ENCODE measurements at places on chromosomes 12 and 14.

DNA sequence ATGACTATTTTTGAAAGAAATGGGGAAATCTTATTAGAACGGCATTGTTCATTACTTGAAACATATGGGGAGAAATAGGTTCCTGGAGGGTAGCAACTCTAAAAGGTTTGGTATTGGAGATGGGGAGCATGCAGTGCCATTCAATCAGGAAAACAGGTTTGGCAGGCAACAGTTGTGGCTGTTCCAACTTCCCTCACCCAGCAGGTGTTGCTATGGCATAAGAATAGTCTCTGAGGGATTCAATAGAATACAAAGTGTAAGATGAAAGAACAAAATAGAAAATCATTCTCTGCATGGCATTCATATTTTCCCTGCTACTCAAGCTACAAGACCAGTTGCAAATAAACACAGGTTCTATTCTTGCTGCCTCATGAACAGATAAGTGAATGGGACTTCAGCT, 393.3 kb upstream of the RPL10L start:
- DNase-seq = peak; percentile 30

GRCh38 chr12:77644915-77645605, 185.6 kb upstream of the NAV3 start:
- DNase-seq = no peak

- DNase-seq = no peak
Observed at GRCh38 chr12:105986779-105987684, 151.7 kb downstream of the NUAK1 start.

GRCh38 chr12:52147964-52148463, 43.8 kb downstream of the KRT80 start:
- DNase-seq = no peak

GRCh38 chr14:26765768-26766520, 168.1 kb upstream of the NOVA1 start:
- no peak for DNase-seq

GRCh38 chr12:76551482-76551888, 8.1 kb downstream of the OSBPL8 start:
- no peak for DNase-seq

- no peak for DNase-seq
Observed at GRCh38 chr14:87080146-87080545, 912.8 kb downstream of the GALC start.

DNA sequence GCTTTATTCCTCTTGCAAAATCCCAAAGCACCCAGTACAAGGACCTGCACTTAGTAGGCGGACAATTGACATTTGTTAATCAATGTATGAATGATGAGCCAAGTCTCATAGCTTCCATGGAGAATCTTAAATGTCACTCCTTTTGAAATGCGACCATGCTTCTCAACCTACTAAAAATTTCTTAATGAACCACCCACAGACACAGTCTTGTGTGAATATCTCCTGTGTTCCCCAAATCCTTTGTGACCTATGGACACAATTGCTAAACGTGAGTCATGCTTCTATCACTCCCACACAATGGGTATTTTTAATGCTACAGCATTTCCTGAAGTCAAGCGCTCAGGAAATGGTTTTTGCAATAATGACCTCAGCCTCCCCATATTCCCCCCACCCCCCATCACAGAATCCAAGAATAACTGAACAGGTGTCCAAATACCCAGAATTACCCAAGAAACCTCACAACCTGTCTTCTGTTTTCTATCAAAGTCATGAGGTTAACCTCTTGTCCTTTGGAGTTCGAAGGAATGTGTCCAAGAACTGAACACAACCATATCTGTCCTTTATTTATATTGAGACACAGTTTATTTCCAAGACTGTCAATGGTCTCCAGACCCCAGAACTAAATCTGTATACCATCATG, 163.6 kb upstream of the PLEKHG7 start:
- no peak for DNase-seq

DNA sequence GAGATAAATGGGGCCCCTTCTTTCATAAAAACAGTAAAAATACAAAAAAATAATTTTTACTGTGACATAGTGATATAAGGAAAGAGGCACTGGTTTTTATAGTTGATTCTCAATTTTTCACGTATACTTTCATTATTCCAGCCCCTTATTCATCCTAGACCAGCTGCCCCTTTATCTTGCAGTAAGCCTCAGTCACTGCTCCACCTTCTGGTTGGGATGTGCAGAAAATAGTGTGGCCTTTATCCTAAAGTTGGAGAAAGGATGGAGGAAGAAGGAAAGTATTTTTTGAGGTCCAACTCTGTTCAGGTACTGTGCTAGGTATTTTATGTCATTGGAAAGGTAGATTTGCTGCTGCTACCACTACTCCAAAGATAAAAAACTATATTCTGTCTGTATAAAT, 172.7 kb downstream of the ANO6 start:
- DNase-seq = no peak

DNA sequence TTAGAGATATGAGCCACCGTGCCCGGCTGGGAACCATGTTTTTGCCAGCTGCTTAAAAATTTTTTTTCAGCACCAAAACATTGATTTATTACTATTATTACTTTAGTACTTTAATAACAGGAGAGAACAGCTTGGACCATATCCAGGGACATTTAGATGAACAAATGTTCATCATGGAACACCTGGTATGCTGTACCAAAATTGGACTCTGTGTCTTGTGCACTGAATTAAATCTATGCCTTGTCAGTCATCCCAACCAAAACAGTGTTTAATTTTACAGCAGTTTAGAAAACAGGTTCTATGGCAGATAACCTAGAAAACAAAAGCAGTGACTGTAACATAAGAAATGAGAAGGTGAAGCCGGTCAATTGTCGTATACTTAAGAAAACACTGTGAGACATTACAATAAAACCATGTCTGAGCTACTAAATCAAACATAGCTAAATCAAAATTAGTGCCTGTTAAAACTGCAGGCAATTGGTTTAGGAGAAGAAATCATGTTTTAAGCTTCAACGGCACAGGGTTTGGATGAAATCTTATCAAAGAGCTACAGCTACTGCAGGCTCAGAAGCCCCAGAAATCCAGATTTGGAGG, 58.2 kb upstream of the PYGL start:
- no peak for DNase-seq

- no peak for DNase-seq
Observed at GRCh38 chr12:68389305-68389704, 57.1 kb upstream of the MDM1 start.

DNA sequence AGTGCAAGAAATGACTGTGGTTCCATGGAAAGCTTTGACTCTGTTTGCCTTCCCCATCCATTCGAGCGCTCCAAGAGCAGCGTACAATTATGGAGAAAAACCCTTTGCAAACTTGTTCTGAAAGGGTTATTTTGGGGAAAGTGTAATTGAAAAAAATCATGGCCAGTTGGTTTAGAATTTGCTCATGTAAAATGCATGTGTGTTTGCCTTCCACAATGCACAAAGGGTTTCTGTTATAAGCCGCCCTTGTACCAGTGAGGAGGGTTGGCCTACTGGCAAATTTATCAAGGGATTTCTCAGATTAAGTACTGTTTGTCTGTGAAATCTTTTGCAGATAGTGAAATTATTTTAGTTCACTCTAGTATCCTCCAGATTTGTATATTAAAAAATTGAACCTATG, 62.7 kb upstream of the PELI2 start:
- DNase-seq = no peak

DNA sequence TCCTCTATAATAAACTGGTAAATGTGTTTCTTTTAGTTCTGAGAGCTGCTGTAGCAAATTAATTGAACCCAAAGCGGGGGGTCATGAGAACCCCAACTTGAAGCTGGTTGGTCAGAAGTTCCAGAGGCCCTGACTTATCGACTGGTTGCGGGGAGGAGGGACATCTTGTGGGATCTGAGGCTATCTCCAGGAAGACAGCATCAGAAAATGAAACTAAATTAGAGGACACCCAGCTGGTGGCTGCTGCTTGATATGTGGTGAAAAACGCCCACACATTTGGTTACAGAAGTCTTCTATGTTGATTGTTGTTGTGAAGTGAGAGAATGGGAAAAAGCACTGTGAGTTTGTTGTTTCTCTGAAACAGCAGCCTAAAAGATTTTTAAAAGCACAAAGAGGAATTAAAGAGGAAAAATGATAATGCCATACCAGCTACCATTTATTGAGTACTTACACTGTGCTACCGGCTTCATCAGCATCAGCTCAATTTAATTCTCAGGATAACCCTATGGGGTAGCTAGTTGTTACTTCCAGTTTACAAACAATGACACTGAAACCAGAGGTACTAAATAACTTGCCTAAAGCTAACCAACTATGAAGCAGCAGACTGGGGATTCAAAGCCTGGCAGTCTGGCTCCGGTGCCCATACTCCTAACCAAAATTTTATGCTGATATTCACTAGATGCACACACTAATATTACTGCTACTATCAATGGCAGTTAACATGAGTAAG, 24.3 kb downstream of the DDX24 start:
- DNase-seq = no peak

- DNase-seq = no peak
Observed at GRCh38 chr12:131239384-131240094, 285.8 kb downstream of the ADGRD1 start.

Data from LNCaP clone FGC (cell line).